ENCODE measurements at places on chromosomes 16 and 17.

DNA sequence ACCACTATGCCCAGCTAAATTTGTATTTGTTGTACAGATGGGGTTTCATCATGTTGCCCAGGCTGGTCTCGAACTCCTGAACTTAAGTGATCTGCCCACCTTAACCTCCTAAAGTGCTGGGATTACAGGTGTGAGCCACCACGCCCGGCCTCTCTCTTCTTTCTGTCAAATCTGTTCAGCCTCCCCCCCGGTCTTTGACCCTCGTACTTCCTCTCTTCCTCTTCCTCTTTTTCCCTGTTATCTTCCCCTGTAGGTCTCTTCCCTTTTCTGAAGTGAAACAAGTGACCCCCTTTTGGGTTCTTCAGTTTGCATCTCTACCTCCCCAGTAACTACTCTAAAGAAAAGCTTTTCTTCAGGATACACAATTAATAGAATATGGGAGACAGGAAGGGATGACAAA, 31.7 kb upstream of the DHX40 start:
- no peak for DNase-seq

DNA sequence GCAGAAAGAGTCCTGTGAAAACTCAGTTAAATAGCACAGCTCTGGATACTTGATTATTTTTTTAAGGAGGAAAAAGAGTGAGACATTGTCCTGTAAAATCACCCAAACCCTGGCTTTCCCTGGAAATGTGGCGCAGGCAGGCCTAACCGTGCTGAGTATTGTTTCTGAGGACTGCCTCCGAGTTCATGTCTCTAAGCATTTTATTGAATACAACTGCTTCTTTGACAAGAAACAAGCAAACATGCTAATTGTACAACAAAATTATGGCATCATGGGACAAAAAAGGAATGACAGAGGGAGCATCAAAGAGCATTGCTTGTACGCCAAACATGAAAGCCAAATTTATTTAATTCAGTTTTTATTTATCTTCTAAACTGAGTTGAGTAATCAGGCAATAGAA, 64.5 kb upstream of the HSBP1 start:
- DNase-seq = no peak

- DNase-seq = no peak
Observed at GRCh38 chr17:676060-676700, 38.5 kb downstream of the VPS53 start.

GRCh38 chr16:6949240-6949639, 383.4 kb upstream of the RBFOX1 start:
- no peak for DNase-seq

DNA sequence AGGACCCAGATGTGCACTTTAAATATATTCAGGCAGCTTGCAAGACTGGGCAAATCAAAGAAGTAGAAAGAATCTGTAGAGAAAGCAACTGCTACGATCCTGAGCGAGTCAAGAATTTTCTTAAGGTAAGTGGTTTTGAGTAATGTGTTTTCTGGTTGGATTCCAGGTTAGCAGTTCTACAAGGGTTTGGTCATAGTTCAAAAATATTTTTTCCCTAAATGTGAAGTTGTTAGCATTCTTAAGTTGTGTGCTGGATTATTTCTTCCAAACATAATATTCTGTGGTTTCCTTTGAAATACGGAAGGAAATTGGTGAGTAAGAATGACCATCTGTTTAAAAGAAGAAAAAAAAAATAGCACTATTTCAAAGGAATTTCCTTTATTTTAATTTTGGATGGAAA, 38.4 kb downstream of the PTRH2 start:
- no peak for DNase-seq

DNA sequence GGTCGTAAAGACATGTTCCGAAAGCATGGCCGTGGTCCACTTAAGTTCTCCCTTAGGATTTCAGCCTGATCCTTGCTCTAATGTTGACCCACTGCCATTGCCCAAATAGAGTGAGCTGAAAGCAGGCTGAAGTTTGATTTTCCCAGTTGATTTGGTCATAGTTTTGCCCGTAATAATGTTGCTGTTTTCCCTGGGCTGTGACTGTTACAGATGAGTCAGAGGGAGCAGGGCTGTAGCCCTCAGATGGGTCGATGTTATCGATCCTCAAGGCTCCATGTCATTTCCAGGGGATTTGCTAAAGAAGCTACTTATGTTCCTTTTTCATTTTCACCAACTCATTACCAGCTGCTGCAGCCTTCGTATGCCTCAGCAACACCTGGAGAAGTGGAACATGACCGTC, 169.0 kb upstream of the ZFHX3 start:
- no peak for DNase-seq

DNA sequence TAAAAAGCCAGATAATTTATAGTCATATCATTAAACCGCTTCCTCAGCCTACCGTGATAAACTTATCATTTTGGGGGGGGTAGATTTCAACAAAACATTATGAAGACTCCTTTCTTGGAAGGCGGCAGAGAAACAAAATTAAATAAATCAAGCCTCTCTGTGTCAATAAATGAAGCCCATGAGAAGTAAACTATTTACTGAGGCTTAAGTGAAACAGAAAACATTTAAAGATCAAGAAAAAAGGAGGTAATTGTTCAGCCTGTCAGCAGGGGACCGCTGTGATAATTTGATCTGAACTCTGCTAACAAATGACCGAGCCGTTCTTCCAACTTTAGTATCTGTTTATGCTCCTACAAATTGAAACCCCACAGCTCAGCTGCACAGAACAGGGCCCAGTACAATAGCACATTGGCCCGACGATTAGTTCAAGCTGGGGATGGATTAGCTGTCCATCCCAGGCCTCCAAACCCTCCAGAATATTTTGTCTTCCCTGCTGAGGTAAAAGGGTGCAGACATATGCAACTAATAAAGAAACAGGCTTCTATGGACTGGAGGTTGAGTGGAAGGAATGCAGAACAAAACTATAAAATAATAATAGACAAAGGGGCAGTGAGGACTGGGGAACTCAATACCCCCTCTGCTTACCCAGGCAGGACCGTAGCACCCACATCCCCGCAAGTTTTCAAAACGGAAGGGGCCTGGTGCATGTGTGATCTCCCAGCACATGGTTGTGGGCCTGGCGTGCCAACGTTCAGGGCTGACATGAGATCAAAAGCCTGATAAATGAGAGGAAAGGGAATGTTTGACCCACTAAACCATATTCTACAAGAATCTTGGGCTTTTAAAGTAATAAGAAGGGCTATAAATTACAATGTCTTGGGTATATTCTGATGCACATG, 298.1 kb upstream of the IRX5 start:
- DNase-seq = no peak

GRCh38 chr16:50717494-50717893, 24.1 kb downstream of the NOD2 start:
- DNase-seq = no peak

DNA sequence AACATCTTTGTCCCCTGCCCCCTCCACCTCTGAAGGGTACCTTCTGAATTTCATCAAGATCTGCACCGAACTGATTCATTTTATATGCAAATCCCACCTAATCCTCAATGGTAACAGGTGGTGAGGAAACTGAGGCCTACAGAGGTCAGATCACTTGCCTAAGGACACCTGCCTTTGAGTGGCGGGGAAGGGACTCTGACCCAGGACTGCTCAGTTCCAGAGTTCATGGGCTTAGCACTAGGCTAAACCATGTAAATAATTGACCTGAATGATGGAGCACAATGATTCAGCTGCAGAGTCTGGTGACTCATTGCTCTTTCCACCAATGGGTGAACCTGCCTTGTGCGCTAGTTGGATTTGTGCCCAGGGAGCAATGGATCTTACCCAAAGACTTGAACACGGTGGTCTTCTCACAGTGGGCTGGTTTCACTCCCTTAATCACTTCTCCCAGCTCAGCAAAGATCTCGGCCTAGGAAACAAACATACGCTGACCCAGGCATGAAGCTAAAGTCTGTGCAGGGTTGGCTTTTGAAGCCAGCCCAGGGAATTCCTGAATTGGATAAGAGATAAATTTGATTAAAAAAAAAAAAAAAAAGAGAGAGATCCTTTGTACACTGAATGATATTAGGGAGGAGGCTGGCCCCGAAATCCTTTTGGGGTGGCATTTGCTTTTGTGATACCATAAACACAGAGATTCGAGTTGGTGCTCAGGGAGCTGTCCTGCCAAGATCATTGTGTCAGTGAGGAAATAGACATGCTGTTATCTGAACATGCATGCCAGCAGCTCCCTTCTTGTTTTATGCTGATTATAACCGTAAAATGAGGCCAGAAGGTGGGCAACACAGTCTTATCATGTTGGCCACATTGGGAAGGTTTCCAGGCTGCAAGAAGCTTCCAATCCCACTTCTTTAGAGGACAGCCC, 17.0 kb downstream of the CRYM start:
- DNase-seq = peak; percentile 81

DNA sequence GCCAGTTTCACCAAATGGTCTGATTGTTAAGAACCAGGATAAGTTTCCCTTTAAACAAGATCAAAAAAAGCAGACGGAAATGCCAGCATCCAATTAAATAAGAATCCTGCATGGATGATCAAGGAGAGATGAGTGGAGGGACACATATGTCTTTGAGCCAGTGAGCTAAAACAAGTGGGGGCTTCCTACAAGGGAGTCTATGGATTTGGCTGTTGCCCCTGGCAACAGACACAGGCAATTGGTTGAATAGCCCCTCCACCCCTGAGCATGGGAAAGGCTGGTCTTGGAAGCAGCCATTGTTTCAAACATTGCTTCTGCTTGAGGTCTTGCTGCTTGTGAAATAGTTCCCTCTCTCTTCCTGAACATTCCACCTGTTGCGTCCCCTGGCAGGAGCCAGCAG, 374.7 kb upstream of the ERCC4 start:
- DNase-seq = no peak

DNA sequence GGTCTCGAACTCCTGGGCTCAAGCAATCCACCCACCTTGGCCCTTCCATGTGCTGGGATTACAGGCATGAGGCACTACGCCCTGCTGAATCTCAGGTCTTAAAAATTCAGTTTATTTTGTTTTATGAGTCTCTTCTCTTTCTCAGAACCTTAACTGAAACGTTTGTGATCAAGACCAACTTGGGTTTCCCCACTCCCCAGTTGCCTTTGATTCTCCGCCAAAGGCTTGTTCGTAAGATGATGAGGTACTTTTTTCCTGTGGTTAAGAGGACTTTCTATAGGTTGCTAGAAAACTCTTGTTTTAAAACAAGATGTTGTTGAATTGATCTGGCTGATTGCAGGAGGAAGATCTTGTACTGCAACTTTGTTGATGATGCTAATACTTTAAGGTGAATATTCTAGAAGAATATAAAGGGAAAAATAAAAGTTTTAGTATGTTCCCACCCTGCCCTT, 11.7 kb downstream of the ABCC1 start:
- no peak for DNase-seq

DNA sequence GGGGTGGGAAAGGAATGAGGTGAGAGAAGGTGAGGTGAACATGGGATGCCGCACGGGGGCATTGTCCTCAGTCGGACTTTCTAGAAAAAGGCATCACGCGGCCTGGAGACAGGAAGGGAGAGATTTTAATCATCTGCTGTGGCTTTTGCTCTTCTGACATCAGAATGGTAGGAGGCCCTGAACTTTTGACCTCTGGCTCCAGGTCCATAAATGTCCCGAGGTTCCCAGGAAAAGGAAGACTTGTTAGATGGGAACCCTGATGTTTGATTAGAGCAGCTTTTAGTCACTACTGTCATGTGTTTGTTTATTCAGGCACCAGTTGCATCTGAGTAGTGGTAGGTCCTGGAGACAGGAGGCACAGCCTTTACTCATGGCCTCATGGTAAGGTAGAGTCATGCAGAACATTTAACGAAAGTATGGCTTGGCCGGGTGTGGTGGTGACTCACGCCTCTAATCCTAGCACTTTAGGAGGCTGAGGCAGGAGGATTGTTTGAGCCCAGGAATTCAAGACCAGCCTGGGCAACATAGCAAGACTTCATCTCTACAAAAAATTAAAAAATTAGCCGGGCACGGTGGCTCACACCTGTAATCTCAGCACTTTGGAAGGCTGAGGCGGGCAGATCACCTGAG, 203.1 kb downstream of the MSI2 start:
- no peak for DNase-seq

GRCh38 chr16:51464996-51465395, 313.9 kb upstream of the SALL1 start:
- no peak for DNase-seq

DNA sequence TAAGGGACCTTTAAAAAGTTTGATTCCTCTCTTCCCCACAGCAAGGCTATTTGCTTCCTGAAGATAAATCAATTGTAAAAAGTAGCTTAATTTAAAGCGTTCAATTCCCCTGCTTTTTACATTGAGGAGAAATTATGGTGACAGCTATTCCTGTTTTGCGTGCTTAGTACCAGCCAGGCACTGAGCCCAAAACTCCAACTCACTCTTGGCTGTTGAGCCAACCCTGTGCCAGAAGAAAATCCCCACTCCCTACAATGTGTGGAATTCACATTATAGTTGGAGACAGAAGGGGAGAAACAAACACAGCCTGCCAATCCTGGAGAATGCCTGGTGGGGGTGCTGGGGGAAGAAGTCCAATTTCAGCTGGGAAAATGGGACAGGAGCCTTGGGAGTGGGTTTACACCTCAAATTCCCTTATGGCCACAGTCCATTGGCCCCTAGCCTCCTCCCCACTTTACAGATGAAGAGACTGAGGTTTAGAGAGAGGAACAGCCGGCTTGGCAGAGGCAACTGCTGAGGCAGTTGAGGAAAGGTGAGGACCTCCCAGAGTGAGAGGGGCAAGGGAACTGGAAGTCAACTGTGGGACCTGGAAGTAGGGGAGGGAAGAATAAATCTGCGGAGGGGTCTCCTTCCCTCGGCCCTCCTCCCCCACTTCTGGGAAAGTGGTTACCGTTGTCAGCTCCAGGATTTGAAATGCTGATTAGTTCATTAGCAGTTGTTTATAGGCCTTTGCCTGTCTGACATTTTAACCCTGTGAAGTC, 26.1 kb downstream of the CDH1 start:
- no peak for DNase-seq

DNA sequence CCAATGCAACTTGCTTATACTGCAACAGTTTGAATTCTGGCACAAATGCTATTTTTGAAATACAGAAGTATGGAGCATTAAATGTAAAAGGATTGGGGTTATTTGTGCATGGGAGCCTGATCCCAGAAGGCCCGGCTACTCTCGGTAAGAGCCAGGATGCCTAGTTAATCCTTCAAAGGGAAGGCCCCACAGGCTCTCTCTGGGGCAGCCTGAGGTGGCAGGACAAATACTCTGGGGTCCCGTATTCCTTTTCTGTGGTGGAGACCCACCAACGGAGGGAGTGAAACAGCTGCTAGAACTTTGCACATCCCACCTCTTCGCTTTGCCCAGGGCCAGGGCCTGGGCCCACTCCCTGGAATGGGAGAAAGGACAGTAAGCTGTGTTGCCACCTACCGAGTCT, 30.4 kb downstream of the ERN1 start:
- DNase-seq = no peak

GRCh38 chr17:5508810-5509209, 22.4 kb downstream of the MIS12 start:
- no peak for DNase-seq

GRCh38 chr17:41340934-41341861, 9.4 kb downstream of the KRT33A start:
- DNase-seq = no peak
